Retina (tissue), 1 donor: ENCODE measurements at places on chromosomes 11 and 22.

DNA sequence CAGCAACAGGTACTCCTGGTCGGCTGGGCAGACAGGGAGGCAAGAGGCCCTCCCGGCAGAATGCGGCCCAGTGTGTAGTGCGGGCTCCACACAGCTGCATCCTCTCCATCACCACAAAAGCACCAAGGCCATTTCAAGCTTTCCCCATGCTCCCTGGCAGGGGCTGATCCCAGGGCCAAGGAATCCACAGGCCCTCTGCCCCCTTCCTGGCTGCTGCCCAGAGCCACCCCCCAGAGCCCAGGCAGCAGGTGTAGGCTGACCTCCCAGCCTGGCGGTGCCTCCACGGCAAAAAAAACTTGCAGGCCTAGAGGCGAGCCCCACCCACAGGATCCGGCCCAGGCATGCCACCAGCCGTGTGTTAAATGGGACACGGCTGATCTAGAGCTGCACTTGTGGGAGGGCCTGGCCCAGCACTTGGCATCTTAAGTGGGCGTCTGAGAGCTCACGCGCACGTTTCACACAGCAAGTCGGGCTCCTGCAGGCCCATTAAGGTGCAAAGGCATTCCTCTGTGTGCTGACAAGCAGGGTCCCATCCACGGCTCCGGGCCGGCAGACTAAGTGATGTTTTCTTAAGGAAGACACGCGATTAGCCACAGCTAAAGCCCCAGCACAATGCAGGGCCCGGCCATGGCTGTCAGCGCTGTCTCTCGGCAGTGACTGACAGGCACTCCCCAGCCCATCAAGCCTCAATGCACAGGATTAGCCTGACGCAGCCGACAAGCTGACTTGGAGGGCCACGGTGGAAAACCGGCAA, 19.8 kb upstream of the GNB1L start:
- peak; percentile 83 for DNase-seq

DNA sequence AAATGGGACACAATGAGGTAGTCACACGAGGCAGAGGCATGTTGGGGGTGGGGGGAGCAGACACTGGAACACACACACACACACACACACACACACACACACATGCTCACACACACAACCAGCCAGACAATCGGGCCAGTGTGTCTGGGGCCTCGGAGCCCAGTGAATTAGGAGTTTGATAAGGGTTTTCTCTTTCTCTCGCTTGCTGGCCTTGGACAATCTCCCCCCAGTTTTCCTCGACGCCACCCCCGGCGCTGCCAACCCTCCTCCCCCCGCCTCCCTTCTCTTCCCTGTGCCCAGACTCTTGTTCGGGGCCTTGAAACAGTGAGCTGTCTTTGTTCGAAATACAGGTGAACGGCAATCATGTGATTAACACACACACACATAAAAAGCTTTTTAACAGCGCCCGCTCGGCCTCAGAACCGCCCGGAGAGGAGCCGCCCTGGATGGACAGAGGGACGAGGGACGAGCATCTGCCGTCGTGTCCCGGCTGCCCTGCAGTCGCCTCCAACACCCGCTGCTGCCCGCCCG, 1.5 kb upstream of the SOX10 start:
- no peak for DNase-seq

- DNase-seq = no peak
Observed at GRCh38 chr11:44570411-44571155, 5.1 kb downstream of the CD82 start.

GRCh38 chr22:20212754-20213699, 55.1 kb downstream of the RTN4R start:
- no peak for DNase-seq

DNA sequence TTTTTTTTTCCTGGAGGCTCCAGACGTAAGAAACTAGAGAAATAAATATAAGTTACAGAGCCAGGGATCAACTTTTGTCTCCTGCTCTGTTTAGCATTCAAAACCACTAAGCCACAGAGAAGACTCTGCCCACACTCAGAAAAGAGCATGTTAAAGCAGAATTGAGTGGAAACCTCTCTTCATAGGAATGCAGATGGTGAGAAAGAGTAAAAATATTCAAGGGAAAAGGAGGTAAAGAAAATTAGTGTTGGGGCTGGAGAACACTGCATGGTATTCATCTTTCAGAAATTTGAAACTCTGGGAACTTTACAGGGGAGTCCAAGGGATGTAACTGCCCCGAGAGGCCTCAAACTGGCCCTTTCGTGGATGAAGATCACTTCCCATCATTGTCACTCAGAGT, 65.1 kb downstream of the CLMP start:
- DNase-seq = no peak

GRCh38 chr11:14193644-14194043, 165.3 kb downstream of the RRAS2 start:
- DNase-seq = no peak

- no peak for DNase-seq
Observed at GRCh38 chr11:130585545-130585944, 137.1 kb downstream of the ADAMTS15 start.
